ENCODE measurements at places on chromosomes 5 and 9.

GRCh38 chr9:137836151-137836830 lies 41.3 kb upstream of the CACNA1B start:
- no peak for DNase-seq

DNA sequence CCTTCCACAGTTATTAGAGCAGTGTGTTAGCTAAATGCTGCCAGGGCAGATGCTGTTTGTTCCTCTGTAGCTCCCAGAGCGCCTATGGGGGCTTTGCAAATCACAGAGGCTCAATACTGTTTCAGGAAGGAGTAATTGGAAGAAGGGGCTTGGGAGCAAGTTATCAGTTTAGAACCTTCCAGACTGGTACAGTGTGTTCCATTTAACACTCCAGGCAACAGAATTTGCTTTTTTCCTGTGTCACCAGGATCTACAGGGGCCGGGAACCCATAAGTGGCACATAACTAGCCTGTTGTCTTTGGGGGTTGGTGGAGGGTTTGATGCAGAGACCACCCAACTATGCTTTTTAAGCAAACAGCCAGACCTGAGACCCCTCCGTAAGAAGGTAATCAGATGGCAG lies 307.3 kb upstream of the KCNN2 start:
- DNase-seq: no peak

DNA sequence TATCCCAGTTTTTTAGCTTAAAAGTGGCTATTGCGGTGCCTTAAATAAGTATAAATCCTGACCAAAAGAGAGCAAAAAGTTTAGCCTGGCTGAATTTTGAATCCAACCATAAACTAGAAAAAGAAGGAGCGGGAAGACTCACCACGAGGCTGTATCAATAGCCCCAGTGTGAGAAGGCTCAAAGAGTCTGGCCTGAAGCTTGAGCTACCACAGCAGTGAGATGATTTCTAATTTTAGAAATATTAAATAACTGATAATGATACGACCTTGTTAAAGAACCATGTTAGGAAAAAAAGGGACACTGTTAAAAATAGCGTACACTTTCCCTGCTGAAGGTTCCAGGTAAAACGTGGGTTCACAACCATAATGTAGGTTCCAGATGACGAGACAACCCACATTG lies 134.1 kb upstream of the ZNF462 start:
- DNase-seq: no peak

DNA sequence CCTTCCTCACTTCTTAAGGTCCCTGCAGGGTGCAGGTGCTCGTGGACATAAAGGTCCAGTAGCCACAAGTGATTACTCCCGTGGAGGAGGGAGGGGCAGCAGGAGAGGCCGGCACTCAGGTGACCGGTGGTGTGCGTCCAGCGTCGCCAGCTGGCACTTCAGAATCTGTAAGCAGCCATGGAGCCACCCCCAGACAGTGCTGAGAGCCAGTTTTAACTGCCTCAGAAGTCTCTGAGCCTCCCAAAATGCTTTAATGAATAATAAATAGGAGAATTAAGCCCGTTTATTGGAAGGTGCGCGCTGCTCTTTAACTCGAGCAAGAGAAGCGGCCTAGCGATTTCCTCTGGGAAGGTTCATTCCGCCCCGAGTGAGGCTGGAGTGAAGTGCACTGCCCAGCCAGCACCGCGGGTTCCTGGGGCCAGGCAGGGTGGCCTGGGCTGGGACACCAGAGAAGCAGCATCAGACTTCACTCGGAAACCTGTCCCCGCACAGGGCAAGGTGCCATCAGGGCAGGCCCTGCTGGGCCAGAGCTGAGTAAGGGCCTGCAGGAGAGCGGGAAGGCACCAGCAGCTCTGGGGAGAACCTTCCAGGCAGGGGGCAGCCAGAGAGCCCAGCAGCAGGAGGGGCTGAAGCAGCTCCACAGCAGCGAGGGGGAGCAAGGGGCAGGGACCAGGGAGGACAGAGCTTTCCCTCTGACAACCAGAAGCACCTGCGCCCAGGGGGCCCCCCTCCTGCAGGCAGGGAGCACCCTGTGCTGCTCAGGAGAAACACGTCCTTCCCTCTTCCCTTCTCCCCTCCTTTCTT lies 61.2 kb downstream of the VAV2 start:
- no peak for DNase-seq

DNA sequence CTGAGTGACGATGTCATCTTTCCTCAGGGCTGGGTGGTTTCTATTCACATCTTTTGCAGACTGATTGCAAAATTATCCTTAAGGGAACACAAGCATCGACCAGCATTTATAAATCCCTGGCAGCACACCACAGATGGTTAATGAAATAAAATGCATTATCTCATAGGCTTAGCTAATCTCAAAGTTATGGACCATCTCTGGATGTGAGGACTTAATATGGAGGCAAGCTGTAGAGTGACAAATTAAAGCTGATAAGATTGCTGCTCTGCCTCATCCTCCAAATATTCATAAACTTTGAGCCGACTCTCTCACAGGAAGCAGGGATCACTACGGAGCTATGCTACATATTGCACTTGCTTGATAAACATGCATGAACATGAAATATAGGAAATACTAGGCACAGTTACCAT lies 663.2 kb upstream of the RGMB start:
- DNase-seq: no peak

DNA sequence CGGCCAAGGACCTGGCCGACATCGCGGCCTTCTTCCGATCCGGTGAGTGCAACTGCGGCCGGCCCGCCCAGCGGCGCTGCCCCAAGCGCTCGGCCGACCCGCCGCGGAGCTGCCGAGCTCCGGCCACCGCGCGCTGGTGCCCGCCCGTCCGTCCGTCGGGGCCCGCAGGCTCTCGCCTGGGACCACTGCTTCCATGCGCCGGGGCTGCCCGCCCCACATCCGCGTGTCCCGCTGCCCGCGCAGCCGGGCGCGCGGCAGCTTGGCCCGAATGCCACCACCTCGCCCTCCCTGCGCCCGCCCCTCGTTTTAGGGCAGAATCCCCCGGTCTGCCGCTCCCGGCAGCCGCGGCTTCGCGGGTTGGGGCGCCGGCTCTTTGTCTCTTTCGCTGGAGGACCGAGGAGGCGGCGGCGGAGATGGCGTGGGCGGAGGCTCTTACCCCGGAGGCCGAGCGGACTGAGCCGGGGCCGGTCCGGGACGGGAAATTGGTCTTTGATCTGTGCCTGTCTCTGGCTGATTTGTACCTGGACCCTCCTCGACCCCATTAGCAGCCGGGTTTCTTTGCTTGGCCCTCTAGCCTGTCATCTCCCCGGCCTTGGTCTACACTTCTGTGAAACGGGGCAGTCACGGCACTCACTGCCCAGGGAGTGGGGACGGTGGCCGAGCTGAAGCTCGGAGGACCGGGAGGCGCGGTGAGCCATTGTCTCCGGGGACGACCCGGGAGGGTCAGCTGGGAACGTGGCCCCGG lies 871 bp downstream of the TRIO start:
- peak; percentile 57 for DNase-seq

DNA sequence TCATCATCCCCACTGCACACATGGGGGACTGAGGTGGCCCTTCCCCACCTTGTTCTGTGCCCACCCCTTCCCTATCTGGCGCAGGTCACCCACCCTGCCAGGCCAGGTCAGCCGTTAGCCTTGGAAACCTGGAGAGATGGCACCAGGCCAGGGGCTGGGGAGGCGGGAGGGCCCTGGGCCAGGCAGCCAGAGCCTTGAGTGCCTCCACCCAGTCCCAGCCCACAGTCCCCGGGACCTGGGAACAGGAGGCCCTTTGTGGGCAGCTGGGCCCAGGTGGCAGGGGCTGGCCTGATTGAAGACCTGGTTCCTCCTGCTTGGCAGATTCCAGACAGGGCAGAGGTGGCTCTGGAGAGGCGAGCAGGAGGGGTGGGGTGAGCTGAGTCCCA lies 70.6 kb downstream of the LRSAM1 start:
- peak; percentile 77 for DNase-seq

DNA sequence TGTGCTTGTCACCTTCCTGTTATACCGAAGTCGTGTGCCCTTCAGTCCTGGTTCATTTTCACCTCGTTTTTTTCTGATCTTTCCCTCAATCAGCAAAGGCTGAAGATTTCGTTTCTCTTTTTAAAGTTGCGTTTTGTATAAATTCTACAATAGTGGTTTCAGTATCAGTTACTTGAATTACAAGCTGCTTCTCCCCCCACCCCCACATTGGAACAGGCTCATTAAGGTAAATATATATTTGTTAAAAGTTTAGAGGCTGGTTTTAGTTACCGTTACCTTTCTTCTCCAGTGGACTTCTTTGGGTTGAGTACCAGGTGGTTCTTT lies 881 bp downstream of the SUB1 start:
- no peak for DNase-seq

DNA sequence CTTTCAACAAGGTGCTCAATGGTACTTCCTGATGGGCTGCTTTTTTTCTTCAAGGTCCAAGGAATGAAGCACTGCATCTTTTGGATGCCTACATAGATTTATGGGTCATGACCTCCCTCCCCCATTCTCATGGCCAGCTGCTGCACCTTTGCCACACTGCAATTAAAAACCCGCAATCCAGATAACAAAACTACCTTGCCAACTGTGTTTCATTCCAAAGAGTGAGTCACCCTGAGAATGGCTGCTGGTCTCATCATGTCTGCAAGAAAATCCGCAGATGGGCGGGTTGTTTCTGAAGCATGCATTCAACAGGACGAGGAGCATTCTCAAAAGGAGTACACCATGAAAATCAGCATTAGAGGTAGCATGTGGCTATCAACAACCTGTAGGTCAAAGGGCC lies 139.8 kb downstream of the ELAVL2 start:
- no peak for DNase-seq

DNA sequence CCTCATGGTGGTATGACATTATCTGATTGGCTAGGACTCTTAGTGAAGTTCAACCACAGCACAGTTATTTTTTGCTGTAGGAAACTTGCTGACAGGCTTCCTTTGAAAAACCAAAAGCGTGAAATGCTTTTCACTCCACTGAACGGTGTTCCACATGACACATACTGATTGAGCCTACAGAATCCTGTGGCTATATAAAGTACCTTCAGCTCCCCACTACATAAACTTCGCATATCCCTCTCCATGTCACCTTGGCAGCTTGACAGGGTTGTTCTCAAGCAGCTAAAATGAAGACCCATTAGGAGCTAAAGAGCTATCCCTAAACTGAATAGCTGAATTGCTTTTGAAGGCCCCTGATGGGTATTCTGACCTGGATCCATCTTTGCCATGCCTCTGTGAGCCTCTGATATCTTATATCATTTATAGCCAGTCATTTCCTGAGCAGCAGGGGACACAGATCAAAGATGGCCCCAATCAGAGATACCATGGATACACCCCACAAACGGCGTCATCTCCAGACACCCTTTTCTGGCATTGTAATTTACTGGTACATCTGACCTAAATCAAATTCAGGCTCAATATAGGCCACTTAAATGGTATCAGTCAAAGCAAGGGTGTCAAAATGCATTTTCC lies 91.5 kb downstream of the APBA1 start:
- DNase-seq: no peak

DNA sequence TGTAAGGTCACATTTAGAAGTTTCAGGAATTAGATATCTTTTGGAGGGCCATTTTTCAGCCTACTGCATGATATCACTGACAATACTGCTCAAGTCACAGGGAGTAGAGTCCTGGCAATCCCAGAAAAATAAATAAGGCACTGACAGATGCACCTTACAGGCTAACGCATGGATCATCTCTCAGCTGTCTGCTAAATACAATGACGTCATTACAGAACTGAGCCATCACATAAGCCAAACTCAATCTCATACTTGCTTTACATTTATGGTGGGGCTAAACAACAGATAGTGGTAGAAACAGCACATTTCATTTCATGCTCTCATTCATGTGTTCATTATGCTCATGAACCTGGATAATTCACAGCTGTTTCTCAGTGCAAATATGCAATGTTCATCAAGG lies 243.7 kb downstream of the SEMA5A start:
- DNase-seq: no peak

DNA sequence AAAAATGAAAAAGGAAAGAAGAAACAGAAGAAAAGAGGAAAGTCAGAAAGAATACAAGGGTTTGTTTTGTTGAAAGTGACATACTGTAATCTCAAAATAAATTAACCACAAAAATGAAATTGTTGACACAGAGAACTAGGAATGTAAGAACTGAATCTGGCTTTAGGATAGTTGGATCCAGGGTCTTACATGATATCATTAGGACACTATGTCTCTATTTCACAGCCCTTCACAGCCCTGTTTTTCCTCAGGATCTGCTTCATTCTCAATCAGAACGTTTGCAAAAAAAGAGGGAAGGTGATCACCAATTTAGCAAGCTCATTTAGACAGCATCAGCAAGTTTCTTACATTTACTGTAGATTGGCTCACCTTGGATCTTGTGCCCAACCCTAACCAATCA lies 188.5 kb upstream of the NREP start:
- no peak for DNase-seq

DNA sequence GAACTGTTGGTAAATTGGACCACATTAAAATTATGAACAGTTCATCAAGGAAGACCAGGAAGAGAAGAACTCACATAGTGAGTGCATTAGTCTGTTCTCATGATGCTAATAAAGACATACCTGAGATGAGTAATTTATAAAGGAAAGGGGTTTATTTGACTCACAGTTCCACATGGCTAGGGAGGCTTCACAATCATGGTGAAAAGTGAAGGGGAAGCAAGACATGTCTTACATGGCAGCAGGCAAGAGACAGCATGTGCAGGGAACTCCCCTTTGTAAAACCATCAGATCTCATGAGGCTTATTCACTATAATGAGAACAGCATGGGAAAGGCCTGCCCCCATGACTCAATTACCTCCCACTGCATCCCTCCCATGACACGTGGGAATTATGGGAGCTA lies 135.9 kb upstream of the MAN2A1 start:
- no peak for DNase-seq

- no peak for DNase-seq
Observed at GRCh38 chr5:179151286-179152118, 91.3 kb downstream of the ZNF354C start.

DNA sequence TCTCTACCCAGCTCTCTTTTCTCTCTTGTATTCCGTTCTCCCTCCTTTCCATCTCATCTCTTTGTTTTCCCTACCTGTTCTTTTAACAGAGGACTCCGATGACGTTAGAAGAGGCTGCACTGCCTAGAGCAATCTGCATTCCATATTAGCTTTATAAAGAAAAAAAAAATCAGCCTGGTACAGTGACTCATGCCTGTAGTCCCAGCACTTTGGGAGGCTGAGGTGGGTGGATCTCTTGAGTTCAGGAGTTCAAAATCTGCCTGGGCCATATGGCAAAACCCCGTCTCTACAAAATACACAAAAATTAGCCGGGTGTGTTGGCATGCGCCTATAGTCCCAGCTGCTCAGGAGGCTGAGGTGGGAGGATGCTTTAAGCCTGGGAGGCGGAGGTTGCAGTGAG lies 49.0 kb downstream of the DAPK1 start:
- DNase-seq: no peak

- DNase-seq: no peak
Observed at GRCh38 chr5:96582343-96582742, 79.8 kb upstream of the CAST start.

All from left hindlimb (tissue), 1 donor.